ENCODE measurements at places on chromosomes 16 and 17. TPM values are rescaled to one million over a fixed set of nuclear protein-coding genes. Genes with fewer than 3 reads are reported as not detected.

The KCNG4 gene
- not detected for total RNA-seq

The SGCA gene
- total RNA-seq = not detected

The CDYL2 gene
- total RNA-seq = 71.3 TPM

The MYH2 gene
- not detected for total RNA-seq

The MT1E gene
- 201 TPM for total RNA-seq

The SLC16A6 gene
- total RNA-seq = 0.74 TPM

The TBC1D28 gene
- total RNA-seq = not detected

The GALK1 gene
- total RNA-seq = 47.0 TPM

The TOB1 gene
- total RNA-seq = 12.9 TPM

The SLFN12L gene
- not detected for total RNA-seq

The ADAMTS18 gene
- 27.5 TPM for total RNA-seq

The RNU2-1 gene
- 4,679 TPM for total RNA-seq

The CPHXL2 gene
- not detected for total RNA-seq

The BICDL2 gene
- total RNA-seq = not detected

The CX3CL1 gene
- 1.2 TPM for total RNA-seq

The FLII gene
- 397 TPM for total RNA-seq

The CEMP1 gene
- total RNA-seq = not detected

The WSB1 gene
- total RNA-seq = 471 TPM

The ADAD2 gene
- not detected for total RNA-seq

The CAVIN1 gene
- total RNA-seq = 663 TPM

The ST6GALNAC1 gene
- not detected for total RNA-seq

The ZSCAN10 gene
- total RNA-seq = not detected

The CHMP1A gene
- 86.3 TPM for total RNA-seq

The SEZ6L2 gene
- total RNA-seq = 2.4 TPM

The TSPOAP1 gene
- total RNA-seq = not detected

The CACNG3 gene
- not detected for total RNA-seq

The C17orf50 gene
- total RNA-seq = not detected

The PLLP gene
- 3.1 TPM for total RNA-seq

The ODAD4 gene
- 0.60 TPM for total RNA-seq

The AURKB gene
- total RNA-seq = 104 TPM
